Spleen (tissue), 13 donors: ENCODE measurements at places on chromosomes 2 and 18.
A peak's percentile ranks its signal among the peaks of the same experiment; 100 is the strongest.

GRCh38 chr2:202269585-202269984, 4.0 kb downstream of the NOP58 start:
- DNase-seq: no peak

- DNase-seq: no peak
These were observed 648.1 kb downstream of the CPS1 start for GRCh38 chr2:211204456-211204855.

DNA sequence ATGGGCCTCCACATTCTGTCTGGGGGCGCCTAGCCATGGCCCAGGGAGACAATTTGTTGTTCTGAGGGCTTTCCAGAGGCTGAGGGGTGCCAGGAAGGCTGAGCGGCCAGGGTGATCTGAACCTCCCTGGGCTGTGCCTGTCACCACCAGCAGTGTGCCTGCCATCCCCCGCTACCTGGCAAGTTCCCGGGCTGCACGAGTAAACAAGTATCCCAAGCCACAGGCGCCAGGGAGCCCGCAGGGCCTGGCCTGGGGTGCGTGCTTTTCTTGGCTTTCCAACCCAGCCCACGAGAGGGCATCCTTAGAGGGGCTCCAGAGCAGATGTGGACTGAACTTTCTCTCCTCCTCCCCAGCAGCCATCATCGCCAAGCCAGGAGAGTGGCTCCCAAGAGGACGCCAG, 35.1 kb upstream of the B3GNT7 start:
- no peak for DNase-seq

DNA sequence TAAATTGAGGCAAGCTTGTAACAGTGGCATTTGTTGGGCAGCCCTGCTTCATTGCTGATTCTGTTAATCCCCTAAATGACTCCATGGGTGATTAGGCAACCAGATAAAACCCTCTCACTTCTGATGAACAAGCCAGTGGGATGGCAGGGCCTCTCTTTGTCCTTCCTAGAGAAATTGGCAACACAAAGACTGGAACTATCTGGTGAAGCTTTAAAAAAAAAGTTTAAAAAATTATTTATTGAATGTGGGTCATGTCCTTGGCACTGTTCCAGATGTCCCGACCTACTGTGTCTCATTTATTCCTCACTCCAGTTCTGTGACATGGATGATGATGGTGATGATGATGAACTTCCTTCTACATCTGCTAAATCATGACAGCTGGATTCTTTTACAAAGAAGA, 30.8 kb downstream of the NRP2 start:
- DNase-seq: no peak

DNA sequence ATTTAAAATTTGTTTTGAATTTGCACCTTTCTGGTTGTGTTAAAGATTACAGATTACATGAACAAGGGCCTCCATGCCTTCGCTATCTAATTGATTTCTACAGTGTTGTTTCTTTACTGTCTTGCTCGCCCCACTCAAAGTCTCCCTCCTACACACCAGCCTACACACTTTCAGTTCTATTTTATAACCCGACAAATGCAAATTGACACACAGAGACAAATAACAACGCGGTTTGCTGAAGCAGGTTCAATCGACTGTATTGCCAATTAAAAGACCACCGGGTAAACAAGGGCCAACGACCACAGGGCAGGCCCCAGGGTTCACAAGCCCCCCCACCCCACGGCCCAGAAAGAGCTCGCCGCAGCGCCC, 869 bp downstream of the STARD7 start:
- DNase-seq: no peak

GRCh38 chr2:45993476-45993991, 303.7 kb upstream of the EPAS1 start:
- no peak for DNase-seq

GRCh38 chr2:136468799-136469369, 296.5 kb upstream of the THSD7B start:
- DNase-seq: no peak

DNA sequence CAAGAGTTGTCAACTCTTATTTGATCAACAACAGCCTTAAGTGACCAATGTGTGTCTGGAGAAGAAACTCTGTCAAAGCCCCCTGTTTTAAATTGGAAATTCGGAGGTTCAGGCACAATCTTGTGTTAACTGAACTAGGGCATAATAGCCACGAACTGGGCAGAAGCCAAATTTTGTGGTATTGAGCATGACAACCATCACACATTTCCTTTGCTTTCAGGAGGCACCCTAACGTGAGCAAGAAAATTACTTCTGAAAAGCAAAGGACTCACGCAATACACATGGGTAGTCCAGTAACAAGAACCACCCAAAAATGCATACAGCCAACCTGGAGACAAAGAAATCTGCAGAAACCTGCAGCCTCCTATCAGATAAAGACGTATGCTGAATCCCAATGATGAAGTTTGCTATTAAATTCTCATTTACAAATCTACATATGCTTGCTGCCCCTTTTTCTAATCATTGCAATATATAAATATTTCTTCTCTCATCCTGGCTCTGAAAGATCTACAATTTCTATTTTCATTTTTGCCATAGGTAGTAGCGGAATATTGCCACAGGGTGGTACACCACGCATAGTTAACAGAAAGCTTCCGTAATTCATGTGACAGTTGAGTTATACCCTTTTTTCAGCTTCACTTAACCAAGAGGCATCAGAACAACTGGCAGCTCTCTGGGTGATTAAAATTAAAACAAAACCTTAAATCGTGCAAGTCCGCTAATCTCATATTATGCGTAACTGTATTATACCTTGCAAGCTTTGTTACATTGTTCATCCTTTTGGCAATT, 495.8 kb downstream of the NRXN1 start:
- no peak for DNase-seq

DNA sequence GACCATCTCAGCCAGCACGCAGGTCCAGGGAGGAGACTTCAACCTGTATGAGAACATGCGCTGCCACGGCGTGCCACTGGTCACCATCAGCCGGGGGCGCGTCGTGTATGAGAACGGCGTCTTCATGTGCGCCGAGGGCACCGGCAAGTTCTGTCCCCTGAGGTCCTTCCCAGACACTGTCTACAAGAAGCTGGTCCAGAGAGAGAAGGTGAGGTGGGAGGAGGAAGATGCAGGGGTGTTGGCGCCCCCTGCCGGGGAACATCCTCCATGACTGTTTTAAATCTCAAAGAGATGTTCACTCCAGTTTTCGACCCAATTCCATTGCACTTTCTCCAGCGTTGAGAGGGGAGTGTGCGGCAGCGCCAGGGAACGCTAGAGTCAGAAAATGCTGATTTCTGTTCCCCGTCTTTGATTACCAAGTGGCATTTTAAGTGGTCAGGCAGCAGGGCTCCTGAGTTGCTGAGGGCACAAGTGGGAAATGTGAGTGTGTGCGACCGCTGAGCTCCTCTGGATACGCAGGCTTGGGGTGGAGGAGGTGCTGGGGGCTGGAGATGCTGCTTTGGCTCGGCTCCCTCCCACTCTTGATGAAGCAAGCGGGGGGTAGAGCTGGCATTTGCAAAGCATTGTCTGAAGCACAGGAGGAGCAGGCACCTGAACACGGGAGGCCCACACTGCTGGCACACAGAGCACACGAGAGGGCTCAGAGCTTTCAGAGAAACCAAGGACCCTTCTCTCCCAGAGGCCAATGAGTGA, 27.7 kb upstream of the MAPRE3 start:
- DNase-seq: peak; percentile 85

- no peak for DNase-seq
These were observed 381.2 kb downstream of the LPIN1 start for GRCh38 chr2:12127638-12128037.

DNA sequence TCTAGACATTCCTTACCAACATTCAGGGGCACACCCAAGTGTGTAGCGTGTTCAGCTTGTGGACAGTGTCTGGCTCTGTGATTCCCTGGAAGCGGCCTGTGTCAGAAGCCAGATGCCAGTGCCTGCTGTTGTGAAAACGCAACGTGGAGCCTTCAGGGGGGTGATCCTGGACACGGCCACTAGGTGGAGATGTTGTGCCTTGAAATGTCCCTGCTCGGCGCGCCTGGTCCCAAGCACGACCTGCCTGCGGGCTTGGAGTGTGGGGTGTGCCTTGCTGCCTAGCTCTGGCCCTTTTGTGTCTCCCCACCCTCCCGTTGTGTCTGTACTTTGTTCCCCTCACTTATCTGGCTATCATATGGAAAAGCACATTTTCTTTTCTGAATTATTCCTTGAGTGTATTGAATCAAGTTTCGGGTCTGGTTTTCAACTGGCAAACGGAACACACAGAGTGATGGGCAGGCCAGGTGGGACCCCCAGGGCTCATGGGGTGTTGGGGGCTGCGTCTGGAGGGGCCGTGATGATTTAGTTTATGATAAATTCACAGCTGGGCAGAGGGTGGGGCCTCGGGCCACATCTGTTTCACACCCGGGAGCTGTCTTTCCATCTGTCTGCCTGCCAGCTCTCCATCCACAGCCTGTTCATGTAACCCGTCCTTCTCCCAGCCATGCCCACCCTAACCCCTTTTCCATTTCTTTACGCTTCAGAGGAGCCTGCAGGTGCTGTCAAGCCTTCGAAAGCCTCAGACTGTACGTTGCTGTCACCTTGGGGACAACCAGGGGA, 95.5 kb downstream of the DYSF start:
- peak; percentile 87 for DNase-seq

DNA sequence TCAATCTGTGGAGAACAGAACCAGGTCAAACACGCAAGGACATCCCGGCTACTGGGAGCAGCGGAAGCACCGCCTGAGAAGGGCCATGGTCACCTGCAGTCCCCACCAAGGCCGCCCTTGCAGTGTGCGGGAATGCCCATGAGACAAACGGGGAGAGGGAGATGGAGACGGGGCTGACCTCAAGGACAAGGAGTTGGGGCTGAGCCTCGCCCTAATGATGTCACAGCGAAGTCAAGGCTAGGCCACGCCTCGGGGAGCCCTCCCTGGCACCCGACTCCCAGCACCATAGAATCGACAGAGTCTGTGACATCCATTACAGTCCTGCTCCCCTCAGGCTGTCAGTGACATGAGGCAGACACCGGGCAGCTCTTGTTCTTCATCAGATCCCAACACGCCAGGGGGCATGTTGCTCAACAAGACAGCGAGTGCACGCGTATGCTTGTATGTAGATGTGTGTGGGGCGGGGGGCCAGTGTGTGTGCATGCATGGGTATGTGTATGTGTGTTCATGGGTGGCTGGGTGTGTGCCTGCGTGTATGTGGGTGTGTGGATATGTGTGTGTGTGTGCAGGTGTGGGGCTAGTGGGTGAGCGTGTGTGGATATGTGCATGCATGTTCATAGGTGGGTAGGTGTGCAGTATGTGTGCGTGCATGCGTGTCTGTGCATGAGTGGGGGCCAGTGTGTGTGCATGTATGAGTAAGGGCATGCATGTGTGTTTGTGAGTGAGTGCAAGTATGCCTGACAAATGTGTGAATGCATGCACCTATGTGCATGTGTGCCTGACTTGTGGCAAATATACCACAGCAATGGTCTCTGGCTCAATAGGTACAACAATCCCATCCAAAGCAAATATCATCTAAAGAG, 57.0 kb downstream of the ANKMY1 start:
- DNase-seq: peak; percentile 64

DNA sequence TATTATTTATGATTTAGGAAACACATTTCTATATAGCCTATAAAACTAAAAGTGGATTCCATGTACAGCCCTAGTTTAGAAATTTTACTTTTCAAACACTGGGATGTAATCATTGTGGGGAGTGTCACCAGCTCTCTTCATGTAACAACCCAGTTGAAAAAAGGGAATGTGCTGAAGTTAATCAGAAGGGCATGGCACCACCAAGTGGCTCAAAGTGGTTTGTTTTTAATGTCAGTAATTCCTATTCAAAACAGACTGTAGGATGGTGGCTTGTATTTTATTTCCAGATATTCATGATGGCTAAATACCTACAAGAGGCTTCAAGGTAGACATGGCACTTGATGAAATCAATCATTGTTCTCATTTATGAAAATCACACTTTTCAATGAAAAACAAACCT, 58.1 kb upstream of the TMEM182 start:
- no peak for DNase-seq

DNA sequence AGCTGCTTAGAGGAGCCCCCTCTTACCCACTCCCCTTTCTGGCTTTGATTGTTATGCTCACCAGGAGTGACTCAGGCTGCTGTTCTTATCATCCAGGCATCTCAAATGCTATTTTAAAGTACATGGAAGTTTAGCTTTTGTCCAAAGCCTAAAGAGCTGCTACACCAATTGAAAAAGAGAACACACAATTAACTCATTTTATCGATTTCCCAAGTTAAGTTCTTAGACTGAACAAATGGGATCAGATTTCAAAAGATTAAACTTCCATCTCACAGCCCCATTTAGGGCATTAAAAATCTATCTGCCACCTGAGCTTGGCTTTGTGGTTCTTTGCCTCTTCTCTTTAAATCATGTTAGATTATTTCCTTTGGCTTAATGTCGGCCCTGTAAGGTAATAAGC, 81.2 kb downstream of the MYO5B start:
- DNase-seq: no peak

DNA sequence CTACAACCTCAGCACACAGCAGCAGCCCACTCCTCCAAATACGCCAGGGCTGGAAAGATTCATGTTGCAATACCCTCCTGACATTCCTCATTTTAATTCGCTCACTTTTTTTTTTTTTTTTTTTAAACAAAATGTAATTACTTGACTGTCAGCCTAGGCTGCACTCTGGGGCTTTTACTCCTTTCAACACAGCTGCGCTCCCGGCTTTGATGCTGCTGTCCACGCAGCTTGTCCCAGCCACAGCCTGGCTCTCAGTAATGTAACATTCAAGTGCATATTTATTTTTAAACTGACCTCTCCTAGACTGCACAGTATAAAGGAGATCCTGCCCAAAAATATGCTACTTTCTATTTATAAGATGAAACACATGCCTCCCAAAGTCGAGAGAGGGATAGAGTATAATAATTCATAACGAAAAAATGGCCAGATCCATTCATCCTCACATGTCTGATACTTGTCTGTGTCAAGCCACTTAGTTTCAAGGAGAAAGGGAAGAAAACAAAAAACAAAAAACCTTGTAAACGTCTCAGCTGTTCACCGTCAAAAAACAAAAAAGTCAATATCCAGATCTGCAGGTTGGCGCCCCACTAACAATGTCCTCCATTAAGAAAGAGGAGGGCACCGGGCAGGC, 949 bp downstream of the CDC42EP3 start:
- DNase-seq: no peak

- no peak for DNase-seq
These were observed 13.7 kb downstream of the TRAPPC8 start for GRCh38 chr18:31929273-31929672.

DNA sequence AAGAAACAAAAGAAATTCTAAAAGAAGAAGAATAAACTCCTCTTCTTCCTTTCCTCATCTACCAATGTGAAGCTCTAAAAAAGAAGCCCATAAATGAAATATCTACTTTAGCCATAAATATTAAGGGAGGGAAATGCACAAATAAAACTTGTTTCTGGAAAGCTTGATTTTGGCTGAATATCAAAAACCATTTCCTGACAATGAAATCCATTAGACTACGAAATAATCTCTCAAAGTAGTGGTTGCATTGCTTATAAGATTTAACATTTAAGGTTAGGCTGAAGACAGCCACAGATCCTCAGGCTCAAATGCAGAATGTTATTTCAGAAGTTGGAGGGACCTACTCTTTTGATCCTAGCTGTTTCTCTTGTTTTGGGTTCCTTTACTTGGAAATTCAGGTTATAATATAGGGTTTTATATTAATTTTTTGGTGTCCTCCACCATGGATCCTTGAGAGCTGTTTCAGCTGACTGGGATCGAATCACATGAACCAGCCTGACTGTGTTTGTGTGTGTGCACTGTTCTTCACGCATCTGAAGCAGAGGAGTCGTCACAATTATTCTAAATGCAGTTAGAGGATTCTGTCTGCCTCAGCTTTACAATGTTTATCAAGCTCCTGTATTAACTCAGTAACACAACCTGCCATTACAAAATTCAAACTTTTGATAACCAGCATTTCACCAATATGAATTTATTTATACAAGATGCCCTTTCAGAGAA, 474.8 kb downstream of the ARHGAP15 start:
- DNase-seq: no peak

- DNase-seq: peak; percentile 90
These were observed 56.4 kb downstream of the ZFP36L2 start for GRCh38 chr2:43169987-43170386.
